ENCODE measurements at places on chromosomes 13 and 19.

- DNase-seq, result no peak
Measured at GRCh38 chr13:114035583-114036531, 62.0 kb upstream of the C13orf46 start.

DNA sequence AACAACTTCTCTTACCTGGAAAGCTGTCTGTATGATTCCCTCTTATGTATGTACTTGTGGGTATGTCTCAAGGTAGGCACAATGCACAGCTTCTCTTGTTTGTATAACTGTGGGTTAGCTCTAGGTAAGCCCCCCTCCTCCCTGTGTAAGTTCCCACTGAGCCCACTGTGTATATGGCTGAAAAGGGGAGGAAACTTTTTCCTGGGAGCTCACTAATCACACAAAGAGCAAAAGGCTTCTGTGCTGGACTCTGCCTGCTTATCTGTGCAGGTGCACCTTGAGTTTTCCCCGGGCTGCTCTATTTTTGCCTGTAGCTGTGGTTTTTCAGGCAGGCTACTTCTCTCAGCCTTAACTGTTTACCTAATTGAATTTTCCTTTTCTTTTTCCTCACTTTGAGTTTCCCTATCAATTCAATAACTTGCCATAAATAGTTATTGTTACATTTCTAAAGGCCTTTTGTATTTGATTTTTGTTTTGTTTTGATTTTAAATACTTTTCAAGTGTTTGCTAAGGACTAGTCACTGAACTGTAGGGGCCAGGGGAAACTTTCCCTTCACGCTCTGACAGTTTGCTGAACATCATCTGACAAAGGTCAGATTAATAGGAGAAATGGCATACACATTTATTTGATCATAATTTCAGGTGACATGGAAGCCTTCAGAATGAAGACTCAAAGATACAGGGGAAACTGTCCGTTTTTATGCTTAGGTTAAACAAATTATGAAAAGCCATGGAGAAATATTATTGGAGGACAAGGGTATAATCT, 423.5 kb upstream of the ATXN8OS start:
- no peak for DNase-seq

DNA sequence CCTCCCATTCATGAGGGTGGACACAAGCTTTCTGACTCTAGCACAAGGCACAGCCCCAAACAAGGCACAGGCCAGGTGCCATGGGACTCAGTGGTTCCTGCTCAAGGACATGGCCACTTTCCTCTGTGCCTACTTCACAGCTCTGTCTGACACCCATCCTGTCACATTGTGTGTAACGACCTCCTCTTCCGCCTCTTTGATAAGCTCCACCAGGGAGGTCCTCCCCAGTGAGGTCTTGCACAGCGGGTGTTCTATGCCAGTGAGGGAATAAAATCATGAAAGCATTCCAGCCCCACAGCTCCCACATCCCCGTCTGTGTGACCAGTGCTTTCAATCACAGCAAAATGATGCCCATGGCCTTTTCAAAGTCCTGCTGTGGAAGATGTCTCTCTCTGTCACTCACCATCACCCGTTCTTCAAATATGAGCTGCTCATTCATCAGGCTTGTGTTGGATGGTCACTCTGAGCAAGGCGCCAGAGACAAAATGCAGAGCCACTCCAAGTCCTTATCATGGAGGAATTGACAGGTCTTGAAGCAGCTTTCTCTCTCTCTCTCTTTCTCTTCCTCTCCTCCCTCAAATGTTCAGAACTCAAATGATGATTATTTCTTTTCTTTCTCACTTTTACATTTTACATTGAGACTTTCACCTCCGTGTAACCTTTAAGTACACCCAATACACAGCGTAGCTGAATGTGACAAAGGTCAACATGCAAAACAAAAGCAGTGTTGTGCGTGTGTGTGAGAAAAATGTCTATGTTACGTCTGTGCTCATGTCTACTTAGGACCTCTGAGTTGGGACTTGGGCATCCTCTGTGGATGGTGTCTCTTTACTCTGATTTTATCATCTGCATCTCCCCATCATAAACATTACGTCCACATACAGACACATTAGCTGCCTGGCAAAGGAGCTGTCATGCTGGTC, 8.0 kb upstream of the SPATA13 start:
- DNase-seq, result no peak

DNA sequence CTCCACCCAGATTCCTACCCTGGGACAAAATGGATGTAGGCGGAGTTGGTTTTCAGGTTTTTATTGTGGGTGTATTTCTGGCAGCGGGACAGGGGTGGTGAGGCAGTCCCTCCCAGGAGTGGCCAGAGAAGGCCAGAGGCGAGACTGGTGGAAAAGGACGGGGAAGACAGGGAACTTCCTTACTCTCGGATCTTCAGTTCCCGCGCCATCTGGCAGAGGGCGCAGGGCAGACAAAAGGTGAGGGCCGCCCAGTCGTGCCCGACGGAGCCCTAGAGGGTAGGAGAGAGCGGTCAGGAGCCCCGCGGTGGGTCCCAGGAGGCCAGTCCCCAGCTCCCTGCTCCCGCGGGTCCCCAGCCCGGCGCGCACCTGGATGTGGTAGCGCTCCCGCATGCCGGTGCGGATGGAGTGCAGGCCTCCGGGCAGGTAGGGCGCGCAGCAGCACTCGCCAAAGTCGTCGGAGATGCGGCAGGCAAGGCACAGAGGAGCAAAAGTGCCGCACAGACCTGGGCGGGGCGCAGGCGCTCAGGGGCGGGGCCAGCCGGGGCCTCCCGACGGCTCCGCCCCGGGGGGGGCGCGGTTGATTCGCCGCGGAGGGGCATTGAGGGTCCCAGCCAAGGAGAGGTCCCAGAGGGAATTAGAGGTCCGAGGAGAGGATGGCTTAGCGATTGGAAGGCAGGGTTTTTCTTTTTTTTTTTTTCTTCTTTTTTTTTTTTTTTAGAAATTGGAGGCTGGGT, 3.0 kb downstream of the CNFN start:
- DNase-seq, result peak; percentile 47

DNA sequence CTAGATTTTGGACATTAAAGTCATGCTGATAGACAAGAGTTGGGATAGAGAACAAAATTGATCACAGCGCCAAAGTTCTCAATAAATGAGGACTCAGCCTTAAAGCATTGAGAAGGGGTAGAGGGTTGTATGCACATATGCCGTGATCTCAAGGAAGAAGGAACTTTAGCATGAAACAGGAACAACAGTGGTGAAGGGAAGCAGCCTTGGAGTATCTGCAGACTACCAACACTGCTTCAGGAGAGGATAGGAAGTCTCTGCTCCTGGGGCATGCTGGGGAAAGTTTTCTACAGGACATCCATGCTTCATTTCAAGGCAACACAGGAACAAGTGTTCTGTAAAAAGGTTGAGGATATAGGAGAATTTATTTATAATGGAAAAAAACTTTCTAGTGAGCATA, 111.9 kb upstream of the MLNR start:
- DNase-seq, result no peak

GRCh38 chr13:112741835-112742570, 52.2 kb downstream of the ATP11A start:
- DNase-seq, result no peak

GRCh38 chr19:29499921-29500590, 25.7 kb upstream of the VSTM2B start:
- DNase-seq, result no peak

GRCh38 chr19:51026554-51026831, at the start of gene KLK11:
TSS of gene KLK11 (minus strand) at chr19:51026616. CDS start at chr19:51025631, 985 bp downstream.
- DNase-seq, result no peak

DNA sequence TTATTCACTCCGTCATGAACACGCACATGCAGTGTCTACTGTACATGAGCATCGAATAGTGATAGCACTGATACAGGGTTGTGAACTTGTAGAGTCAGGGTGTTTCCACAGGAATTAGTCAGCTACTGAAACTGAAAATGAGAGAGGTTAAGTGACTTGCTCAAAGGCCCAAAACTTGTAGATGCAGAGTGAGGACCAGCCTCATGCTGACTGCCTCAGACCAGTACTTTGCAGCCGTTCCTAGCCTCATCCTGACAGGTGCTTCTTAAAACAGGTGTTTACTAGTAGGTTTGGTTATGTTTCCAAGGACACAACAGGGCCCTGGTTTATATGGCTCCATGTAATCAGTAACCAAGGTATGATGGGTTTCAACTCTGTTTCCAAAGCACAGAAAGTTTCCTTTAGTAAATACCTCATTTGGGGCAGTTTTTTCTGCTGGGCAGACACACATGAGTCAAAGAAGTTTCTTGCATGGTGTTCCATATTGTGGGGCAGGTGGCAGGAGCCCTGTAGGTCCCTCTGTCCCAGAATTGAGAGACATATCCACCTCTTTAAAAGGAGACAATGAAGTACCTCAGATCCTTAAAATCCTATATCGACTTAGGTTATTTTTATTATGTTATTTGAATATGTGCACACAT, 16.0 kb downstream of the FGF9 start:
- DNase-seq, result no peak

GRCh38 chr19:54169149-54169740, 3.7 kb downstream of the TMC4 start:
- DNase-seq, result no peak

DNA sequence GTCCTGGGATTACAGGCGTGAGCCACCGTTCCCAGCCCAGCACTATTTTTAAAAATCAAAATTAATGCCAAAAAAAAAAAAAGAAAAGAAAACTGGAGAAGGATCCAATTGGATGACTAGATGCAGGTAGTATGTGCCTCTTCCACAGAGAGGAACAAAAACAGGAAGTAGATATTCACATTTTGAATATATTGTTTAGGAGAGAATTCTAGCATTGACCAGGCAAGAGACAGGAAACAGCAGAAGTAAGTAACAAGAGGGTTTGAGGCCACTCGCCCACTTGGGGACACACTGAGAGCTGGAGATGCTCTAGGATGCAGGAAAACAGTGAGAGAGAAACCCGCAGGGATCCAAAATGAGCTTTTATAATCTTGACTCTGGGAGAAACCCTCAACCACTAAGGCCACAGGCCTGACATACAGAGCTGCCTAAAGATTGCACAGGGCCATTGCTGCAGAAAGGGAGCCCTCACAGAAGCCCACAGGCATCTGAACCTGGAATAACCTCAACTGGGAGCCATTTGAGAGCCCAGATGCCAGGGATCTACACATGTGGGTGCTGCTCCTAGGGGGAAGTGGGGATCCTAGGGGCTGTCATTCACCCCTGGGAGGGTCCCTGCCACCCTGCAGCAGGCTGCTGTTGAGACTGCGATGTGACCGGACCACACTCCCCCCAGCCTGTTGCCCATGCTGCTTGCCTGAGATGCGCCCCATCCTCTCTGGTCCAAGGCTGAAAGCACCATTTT, 28.2 kb downstream of the IGFL2 start:
- no peak for DNase-seq

All from foreskin keratinocyte (primary cell).